ENCODE measurements at places on chromosomes 4 and X. TPM values are rescaled to one million over a fixed set of nuclear protein-coding genes. Genes with fewer than 3 reads are reported as not detected.

DNA sequence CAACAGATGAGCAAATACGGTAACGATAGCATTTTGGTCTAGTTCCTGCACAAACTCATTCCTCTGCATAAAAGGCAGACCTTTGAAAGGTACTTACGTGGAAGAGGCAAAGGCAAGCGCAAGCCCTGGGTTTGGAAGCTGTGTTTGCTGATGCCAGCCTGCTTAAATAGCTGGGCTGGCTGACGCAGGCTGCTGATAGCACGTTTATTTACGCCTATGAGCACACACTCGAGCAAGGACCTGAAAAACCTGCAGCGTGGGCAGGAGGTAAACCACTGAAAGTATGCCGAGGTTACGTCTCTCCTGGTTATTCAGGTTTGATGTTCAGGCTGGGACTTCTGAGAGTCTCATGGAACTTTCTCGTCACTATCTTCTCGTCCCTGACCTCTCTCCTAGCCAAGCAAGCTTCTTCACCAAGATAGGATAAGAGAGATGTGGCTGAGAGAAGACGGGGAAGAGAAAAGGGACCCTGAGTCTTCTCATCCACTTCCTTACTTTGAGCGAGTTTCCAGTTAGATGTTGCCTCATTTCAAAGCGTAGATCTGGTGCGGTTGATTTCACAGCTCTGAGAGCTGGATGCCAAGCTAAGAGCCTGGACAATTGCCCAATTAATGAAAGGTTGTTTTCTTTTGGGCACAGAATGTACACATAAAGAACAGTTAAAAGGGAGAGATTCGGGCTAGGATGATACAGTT is at the start of gene HOPX:
Gene HOPX, minus strand, starts transcription at position 139 of the 695 bp plus-strand sequence. CDS start 23,480 bp downstream, outside the sequence.
- no peak for DNase-seq

GRCh38 chr4:95283320-95283719 is 265.5 kb downstream of the UNC5C start:
- no peak for DNase-seq

DNA sequence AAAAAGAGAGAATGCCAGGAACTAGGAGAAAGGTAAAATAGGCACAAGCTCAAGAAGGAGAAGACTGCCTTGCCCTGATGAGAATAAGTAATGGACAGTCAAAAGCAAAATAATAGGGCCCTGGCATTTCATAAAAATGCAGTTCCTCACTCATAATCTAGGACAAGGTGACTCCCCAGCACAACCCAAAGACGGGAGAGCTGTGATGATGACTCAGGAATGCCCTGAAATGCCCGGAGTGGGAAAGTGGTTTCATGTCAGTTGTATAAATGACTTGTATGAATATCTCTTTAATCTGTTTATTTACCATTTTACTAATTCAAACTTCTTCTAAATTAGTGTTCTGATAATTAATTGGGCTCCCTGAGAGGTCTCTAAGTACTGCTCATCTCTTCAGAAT is 28.8 kb upstream of the SETD7 start:
- DNase-seq = no peak

DNA sequence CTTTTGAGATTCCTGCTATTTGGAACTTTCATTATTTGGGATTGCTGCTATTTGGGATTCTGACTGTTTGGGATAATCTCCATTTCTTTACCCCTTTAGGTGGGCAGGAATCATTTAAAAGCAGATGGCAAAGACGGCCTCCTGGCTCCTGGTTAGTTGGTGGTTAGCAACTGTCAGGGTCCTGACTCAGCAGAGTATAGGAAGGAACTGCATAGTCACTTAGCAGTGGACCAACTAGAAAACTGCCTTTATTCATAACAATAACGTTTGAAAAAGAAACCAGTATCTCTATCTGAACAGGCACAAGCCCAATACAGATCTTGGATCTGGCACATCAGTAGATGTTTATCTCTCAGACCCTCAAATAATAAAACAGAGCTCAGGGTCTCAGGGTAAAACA is 469.7 kb upstream of the FGF16 start:
- no peak for DNase-seq

DNA sequence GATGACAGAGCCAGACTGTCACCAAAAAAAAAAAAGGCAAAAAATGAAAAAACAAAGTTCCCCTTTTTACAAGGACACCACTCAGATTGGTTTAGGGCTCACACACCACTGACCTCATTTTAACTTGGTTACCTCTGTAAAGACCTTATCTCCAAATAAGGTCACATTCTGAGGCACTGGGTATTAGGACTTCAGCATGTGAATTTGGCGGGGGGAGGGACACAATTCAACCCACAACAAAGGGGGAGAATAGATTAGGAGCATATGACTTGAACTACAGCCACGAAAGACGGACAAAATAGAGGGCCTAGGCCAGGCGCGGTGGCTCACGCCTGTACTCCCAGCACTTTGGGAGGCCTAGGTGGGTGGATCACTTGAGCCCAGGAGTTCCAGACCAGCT is 31.0 kb upstream of the ARAF start:
- DNase-seq = peak; percentile 64

DNA sequence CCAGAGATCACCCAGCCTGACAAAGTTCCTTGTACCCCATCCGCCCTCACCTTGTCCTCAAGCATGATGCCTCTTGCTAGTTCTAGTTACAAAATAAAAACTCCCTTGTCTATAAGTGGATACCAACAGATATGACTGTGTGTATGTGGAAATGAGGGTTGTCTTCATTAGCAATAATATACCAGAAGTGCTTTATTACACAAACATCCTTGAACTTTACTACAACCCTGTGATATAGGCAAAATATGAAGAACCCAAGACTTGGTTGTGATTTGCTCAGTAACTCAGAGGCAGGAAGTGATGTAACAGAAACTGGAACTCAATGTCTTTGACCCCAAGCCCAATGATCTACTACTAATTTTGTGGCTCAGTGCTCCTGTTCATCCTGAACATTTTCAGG is 97.6 kb downstream of the AKAP4 start:
- DNase-seq = no peak

DNA sequence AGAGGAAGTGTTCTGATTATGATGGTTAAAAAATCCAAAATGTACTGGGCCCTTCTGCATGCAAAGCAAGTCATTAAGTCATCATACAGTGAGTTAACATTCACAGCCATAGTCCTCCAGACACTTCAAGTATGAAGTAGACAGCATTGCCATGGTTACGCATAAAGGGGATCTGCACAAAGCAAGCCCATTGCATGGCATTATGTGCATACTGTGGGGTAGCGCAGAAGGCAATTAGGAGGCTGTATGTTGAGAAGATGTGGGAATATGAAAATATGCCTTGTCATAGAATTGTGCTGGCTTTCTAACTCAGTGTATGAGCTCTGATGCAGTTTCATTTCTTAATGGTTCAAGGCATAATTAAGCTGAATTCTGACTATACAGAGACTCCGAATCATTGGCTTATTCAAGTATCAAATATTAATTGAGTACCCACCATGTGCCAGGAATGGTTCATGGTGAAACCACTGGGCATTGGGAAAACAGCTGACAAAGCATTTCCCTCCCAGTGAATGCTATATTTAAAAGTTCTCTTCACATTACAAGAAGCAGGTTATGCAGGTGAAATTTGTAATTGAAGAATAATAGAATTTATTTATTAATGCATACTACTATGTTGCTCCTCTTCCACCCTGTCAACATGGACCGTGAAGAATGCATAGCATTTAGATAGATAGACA is 588.9 kb downstream of the ZNF674 start:
- DNase-seq = peak; percentile 29

- DNase-seq = peak; percentile 89
These were observed 2.9 kb downstream of the PDGFRA start for GRCh38 chr4:54231768-54232688.

- no peak for DNase-seq
These were observed 16.9 kb upstream of the ANOS1 start for GRCh38 chrX:8748855-8749254.

- DNase-seq = no peak
These were observed 34.7 kb downstream of the LUZP4 start for GRCh38 chrX:115324194-115324593.

GRCh38 chrX:13128104-13128503 is 83.7 kb upstream of the FAM9C start:
- DNase-seq = no peak

DNA sequence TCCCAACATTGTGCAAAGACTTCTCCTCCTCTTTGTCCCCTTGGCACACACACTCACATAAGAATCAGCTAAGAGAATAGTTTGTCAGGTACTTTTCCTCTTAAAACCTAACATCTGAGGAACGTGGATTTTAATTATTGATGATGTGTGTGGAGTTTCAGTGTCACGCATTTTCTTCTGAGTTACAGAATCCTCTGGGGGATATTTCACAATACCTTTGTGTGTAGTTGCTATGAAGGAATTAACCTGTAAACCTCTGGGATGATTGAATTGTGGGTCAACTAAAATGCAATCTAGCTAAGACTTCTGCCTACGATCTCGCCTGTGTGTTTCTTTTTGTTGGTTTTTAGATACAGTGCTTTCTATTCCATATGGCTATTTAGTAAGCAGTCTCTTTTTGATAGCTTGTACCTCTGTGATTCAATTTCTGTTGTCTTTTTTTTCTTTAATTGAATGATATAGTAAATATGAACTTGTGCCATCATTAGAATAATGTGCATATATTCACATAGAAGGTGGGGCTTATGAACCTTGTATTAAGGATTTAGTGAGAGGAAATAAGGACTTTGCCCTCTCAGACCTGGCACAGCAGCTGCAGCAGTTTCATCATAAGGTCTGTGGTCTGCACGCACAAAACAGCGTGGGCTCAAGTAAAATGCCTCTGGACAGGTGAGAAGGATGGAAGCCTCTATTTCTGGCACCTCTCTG is 99.2 kb downstream of the TSPAN7 start:
- no peak for DNase-seq

- DNase-seq = no peak
These were observed 81.7 kb upstream of the GPM6B start for GRCh38 chrX:13898603-13899002.

DNA sequence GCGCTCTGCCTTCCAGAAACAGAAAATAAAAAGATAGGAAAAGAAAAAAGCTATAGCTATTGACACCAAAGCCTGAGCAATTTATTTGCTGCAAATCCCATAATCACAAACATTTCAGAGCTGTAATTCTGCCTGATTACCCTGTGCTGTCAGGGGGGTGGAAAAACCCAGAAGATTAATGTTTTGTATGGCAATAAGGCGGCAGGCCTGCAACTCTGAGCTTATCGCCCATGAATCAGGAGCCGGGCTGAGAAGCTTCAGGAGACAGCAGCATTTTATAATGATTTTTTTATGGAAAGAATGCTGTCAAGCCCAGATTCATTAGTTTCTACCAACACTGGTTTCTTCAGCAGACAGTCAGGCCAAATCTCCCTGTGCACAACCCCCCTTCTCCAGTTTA is 82.6 kb upstream of the TMEM164 start:
- DNase-seq = no peak

GRCh38 chr4:140305053-140305452 is 68.4 kb upstream of the SCOC start:
- DNase-seq = no peak

- peak; percentile 94 for DNase-seq
These were observed 14.4 kb upstream of the MAN2B2 start for GRCh38 chr4:6560416-6561172.

DNA sequence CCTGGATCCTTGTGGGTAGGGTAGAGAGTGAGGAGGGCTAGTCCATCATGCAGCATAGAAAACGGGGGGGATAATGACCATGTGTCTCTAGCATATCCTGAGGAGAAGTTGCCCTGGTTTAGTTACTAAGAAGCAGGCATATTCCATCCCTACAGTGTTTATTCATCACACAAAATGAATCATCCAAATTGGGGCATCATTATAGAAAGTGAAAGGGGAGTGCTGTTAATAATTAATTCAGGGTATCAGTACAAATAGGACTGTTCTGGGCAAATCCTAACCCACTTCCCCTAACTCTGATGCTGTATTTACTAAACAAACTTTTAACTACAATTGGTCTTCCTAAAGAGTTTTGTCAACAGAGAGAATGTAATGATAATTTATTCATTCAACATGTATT is 281.1 kb upstream of the ARX start:
- no peak for DNase-seq

DNA sequence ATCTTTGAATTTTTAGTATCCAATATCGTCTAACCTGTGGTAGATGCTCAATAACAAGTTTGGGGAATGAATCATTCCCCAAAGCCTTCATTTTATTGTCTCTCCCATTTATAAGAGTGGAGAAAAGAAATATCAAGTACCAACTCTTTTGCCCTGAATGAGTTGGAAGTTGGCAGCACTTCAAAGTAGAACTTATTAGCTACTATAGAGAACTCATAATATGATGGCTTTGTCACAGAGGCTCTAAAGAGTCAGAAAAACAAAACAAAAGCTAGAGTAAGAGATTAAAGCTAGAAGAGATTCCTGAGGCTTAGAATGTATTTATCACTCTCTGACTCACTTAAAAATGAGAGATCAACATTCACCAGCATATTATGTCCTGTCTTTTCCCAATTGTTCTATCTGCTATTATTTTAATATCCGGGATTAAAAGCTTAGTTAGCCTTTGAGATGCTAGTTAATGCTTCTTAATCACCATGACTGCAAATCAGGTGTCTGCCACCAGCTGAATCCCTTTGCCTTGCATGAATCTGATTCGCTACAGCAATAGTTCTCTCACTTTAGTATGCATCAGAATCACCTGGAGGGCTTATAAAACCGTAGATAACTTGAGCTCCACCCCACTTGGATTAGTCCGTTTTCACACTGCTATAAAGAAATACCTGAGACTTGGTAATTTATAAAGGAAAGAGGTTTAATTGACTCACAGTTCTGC is 77.9 kb downstream of the PALLD start:
- no peak for DNase-seq

DNA sequence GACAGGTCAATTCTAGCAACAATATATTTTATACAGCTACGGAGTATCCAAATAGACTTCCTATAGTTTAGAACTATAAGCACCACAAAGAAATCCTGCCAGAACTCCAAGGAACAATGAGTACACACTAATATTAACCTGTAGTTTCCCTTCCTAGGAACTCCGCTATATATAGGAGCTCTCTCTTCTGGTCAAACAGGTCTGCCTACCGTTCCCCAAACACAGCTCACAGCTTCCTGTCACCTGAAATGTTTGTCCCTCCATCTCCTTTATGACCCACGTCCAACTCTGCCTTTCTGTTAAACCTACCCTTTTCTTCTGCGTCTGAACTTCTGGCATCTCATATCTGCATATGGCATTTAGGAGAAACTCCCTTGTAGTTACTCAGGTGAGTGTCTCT is 10.5 kb upstream of the GJB1 start:
- no peak for DNase-seq

JADE1 gene
- total RNA-seq = 25.3 TPM

CORIN gene
- 0.88 TPM for total RNA-seq

GRID2 gene
- not detected for total RNA-seq

TLR3 gene
- 8.0 TPM for total RNA-seq

AFF2 gene
- total RNA-seq = 10.0 TPM

MTCP1 gene
- total RNA-seq = 3.3 TPM

TMEM271 gene
- not detected for total RNA-seq

CXorf65 gene
- not detected for total RNA-seq

SMR3A gene
- not detected for total RNA-seq

WDFY3 gene
- 98.1 TPM for total RNA-seq

NUDT11 gene
- 17.4 TPM for total RNA-seq

USP51 gene
- 4.3 TPM for total RNA-seq

HHIP gene
- 0.59 TPM for total RNA-seq

PCDH19 gene
- total RNA-seq = 0.59 TPM

Data from osteoblast (primary cell).